ENCODE measurements at places on chromosomes 2 and 18. TPM values are rescaled to one million over a fixed set of nuclear protein-coding genes. Genes with fewer than 3 reads are reported as not detected.

The TUBB6 gene
- 56.5 TPM for total RNA-seq

The FZD7 gene
- total RNA-seq = 68.6 TPM

The PAIP2B gene
- total RNA-seq = 21.5 TPM

The ADCYAP1 gene
- total RNA-seq = 1.2 TPM

The GKN2 gene
- not detected for total RNA-seq

The ANKRD30BL gene
- not detected for total RNA-seq

The OSBPL6 gene
- total RNA-seq = 6.9 TPM

The PDIA6 gene
- total RNA-seq = 281 TPM

The TCF7L1 gene
- total RNA-seq = 27.4 TPM

The ASB18 gene
- not detected for total RNA-seq

The CFAP210 gene
- total RNA-seq = 1.4 TPM

The SLC4A5 gene
- 6.4 TPM for total RNA-seq

The SLC4A3 gene
- 8.0 TPM for total RNA-seq

DNA sequence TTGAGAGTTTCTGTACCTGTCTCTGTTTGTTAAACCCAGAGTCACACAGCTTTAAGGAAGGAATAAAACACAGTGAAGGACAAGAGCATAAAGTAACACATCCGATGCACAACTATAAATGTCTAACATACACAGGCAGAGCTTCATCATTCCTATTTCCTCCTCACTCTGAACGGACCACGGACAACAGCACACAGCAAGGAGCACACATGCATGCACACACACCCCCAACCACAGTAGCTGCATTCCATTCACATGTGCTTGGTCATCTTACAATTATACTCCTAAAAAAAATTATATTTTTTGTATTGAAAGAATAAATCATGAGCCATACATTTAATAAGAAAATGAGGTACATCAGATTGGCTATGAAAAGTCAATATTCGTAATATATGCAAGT is 58.3 kb downstream of the ID2 start:
- no peak overlapping the region for H3K4me3 ChIP-seq
- H3K4me1 ChIP-seq = no peaks in the 10 kb centered on the region
- H3K27ac ChIP-seq = no peak overlapping the region
- peaks cover 23% of the 10 kb centered on the region for H3K36me3 ChIP-seq
- no peaks in the 10 kb centered on the region for H3K27me3 ChIP-seq
- DNase-seq = no peak

- DNase-seq = no peak
- no peaks in the 10 kb centered on the region for H3K4me1 ChIP-seq
- H3K4me3 ChIP-seq = no peak overlapping the region
- no peak overlapping the region for H3K27ac ChIP-seq
- H3K27me3 ChIP-seq = no peaks in the 10 kb centered on the region
- H3K36me3 ChIP-seq = peaks cover 58% of the 10 kb centered on the region
Observed at GRCh38 chr2:238080518-238080917, 19.6 kb upstream of the ESPNL start.

- DNase-seq = no peak
- H3K27ac ChIP-seq = no peak overlapping the region
- H3K27me3 ChIP-seq = peaks cover 11% of the 10 kb centered on the region
- H3K4me1 ChIP-seq = no peaks in the 10 kb centered on the region
- no peaks in the 10 kb centered on the region for H3K36me3 ChIP-seq
Observed at GRCh38 chr2:237920673-237921072, 46.1 kb upstream of the UBE2F start.

GRCh38 chr18:70221156-70221914 is 15.8 kb upstream of the RTTN start:
- no peaks in the 10 kb centered on the region for H3K36me3 ChIP-seq
- no peaks in the 10 kb centered on the region for H3K4me1 ChIP-seq
- no peak overlapping the region for H3K27ac ChIP-seq
- no peak overlapping the region for H3K4me3 ChIP-seq
- DNase-seq = no peak
- peaks cover 37% of the 10 kb centered on the region for H3K27me3 ChIP-seq

DNA sequence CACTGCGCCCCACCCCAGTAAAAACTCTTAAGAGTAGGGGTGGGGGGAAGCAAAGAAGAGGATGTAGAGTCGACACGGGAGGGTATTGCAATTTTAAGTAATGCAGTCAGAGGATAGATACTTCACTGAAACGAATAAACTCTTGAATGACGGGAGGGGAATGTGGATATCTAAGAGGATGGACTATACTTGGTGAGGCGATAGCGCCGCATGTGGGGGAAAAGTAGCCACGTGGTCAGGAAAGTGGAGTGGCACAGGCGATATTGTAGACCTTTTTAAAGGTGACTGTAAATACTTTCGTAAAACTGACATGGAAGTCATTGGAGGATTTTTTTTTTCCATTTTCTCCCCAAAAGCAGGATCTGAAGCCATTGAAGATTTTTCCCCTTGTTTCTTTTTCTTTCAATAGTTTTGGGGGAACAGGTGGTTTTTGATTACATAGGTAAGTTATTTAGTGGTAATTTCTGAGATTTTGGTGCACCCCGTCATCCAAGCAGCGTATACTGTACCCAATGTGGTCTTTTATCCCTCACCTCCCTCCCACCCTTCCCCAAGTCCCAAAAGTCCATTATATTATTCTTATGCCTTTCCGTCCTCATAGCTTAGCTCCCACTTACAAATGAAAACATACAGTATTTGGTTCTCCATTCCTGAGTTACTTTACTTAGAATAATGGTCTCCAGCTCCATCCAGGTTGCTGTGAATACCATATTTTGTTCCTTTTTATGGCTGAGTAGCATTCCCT is 13.8 kb downstream of the CLK1 start:
- H3K4me3 ChIP-seq = no peak overlapping the region
- DNase-seq = no peak
- H3K4me1 ChIP-seq = no peaks in the 10 kb centered on the region
- H3K27ac ChIP-seq = peak overlapping the region; percentile 25
- peaks cover 32% of the 10 kb centered on the region for H3K36me3 ChIP-seq

DNA sequence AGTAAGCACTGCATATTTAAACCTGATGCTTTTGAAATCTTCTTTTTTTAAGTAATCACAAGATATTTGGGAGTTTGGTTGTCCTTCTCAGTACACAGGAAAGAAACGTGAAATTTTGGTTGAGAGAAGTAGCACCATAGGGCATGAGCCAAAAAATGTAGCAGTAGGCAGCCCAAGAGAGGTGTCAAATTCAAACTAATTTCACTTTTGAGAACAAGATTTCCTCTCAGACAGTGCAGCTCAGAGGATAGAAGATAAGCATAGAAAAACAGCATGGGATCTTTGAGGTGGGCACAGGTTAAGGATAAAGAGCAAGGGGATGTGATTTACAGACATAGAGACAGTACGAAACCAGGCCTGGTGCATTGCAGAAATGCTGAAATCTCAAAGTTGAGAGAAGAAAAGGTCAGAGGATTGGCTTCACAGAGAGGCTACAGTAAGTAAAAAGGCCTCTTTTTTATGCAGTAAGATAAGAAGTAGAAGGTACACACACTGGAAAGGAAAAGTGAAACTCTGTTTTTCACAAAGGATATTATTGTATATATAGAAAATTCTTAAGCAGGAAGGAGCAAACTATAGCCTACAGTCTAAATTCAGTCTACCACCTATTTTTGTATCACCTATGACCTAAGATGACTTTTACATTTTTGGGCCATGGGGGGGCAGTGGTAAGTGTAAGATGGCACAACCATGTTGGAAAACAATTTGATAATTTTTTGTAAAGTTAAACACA is 89.8 kb downstream of the PKP4 start:
- DNase-seq = no peak
- no peak overlapping the region for H3K27ac ChIP-seq
- no peak overlapping the region for H3K4me3 ChIP-seq
- peaks cover 26% of the 10 kb centered on the region for H3K36me3 ChIP-seq

DNA sequence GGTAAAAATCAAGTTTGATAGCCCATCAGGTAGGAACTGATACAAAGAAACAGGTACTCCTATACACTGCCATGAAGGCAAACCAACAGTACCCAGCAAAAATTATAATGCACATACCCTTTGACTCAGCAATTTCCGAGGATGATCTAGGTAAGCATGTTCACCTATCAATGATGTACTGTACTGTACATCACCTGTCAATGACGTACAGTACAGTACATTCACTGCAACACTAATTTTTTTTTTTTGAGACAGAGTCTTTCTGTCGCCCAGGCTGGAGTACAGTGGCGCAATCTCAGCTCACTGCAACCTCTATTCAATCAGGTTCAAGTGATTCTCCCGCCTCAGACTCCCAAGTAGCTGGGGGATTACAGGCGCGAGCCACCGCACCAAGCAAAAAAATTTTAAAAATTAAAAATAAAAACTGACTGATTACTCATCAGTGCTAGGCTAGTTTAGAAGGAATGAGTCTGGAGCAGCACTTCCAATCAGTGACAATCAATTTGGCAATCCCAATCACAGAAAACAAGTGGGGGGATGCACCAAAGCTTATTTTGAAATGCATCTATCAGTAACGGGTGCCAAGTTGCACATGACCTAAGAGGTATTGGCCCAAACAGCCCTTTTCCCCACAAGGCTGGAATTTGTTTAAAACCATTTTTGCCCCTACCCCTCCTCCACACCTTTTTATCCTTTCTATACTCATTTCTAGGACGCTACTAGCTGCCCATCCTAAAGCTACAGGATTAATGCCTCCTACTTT is 8.2 kb downstream of the SRSF7 start:
- H3K4me3 ChIP-seq = no peak overlapping the region
- H3K27ac ChIP-seq = no peak overlapping the region
- peaks cover 66% of the 10 kb centered on the region for H3K36me3 ChIP-seq
- H3K27me3 ChIP-seq = no peaks in the 10 kb centered on the region
- DNase-seq = no peak
- H3K4me1 ChIP-seq = peaks cover 22% of the 10 kb centered on the region

DNA sequence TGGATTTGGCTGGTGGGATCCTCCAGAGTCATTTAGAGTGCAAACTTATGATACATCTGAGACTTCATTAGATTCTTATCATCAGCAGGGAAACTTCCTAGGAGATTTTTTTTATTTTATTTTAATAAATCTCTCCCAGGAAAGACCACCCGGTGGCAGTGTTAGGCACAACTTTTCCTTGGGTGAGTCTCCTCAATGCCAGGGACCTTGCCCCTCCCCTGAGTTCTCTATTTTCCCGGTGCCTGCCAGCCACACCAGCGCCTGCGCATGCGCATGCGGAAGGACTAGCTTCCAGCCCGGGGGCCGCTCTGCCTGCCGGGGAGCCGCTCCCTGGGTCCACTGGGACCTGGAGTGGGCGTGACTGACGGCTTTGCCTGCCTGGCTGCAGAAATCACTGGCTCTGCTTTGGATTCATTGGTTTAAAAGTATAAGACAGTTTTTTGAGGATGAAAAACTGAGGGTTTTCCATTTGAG is 86.6 kb downstream of the TMEM182 start:
- no peaks in the 10 kb centered on the region for H3K27me3 ChIP-seq
- H3K36me3 ChIP-seq = peaks cover 4% of the 10 kb centered on the region
- peak; percentile 76 for DNase-seq
- H3K27ac ChIP-seq = no peak overlapping the region

- no peak overlapping the region for H3K27ac ChIP-seq
- no peak for DNase-seq
- H3K36me3 ChIP-seq = no peaks in the 10 kb centered on the region
- no peaks in the 10 kb centered on the region for H3K27me3 ChIP-seq
- H3K4me1 ChIP-seq = no peaks in the 10 kb centered on the region
- no peak overlapping the region for H3K4me3 ChIP-seq
Observed at GRCh38 chr18:29430416-29430815, 1253.5 kb upstream of the CDH2 start.

DNA sequence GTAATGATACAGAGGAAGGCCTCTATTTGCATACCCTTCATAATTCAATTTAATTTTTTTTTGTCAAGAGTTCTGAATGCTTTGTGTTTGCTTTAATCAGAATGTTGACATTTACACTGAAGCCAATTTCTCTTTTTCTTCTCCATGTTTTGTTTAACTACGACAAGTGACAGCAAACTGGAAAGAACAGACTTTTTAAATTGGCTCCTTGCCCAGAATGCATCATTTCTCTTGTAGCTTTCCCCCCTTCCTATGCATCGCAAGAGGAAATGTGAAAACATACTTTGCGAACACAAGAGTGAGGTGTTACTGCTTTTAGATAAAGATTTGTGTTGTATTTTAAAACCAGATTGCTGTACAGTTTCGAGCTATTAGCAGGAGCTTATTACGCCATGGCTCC is 955.2 kb upstream of the CELF4 start:
- peak overlapping the region; percentile 50 for H3K4me3 ChIP-seq
- H3K27me3 ChIP-seq = no peaks in the 10 kb centered on the region
- peaks cover 26% of the 10 kb centered on the region for H3K4me1 ChIP-seq
- no peak for DNase-seq

- H3K36me3 ChIP-seq = no peaks in the 10 kb centered on the region
- peaks cover 4% of the 10 kb centered on the region for H3K27me3 ChIP-seq
- H3K4me3 ChIP-seq = no peak overlapping the region
- no peak for DNase-seq
Observed at GRCh38 chr2:156890529-156891148, 366.9 kb upstream of the GALNT5 start.

DNA sequence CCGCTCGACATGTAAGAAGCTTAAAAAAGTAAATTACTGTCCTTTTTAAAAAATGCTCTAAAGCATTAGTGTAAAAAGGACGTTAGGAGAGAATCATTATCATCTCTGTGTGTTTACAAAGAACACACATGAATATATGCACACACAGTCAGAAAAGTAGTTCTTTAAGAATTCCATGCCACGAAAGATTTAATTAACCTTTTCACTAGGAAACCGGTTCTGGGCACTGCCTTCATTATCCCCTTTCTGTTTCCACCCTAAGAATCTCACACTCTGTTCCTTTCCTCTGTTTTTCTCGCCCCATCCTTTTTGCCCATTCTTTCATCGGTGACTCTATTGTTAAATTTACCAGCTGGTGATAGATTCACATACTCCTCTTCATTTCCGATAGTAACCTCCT is 338.6 kb downstream of the DCC start:
- no peak overlapping the region for H3K4me3 ChIP-seq
- no peaks in the 10 kb centered on the region for H3K27me3 ChIP-seq
- peaks cover 32% of the 10 kb centered on the region for H3K4me1 ChIP-seq
- H3K36me3 ChIP-seq = no peaks in the 10 kb centered on the region
- DNase-seq = no peak

DNA sequence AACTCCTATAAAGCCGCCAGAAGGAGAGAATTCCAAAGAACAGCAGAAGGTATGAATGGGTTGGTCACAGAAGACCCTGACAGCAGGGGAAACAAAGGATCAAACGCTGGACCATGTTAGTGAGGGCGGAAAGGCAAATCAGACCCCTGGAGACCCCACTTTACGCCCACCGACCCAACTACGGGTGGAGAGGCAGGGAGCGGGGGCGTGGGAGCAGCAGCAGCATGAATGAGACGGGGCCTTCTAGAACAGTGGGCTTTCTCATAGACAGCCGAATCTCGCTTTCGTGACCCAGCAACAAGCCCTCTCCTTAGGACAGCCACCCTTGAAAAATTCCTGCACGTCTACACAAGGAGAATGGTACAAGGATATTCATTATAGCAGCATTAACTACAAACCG is 191.0 kb downstream of the HDAC4 start:
- H3K4me3 ChIP-seq = no peak overlapping the region
- peaks cover 44% of the 10 kb centered on the region for H3K4me1 ChIP-seq
- no peaks in the 10 kb centered on the region for H3K27me3 ChIP-seq
- no peak for DNase-seq
- H3K36me3 ChIP-seq = no peaks in the 10 kb centered on the region
- H3K27ac ChIP-seq = no peak overlapping the region

GRCh38 chr2:148967578-148967977 is 70.9 kb upstream of the LYPD6B start:
- H3K27me3 ChIP-seq = no peaks in the 10 kb centered on the region
- H3K27ac ChIP-seq = no peak overlapping the region
- H3K36me3 ChIP-seq = peaks cover 9% of the 10 kb centered on the region
- DNase-seq = no peak
- H3K4me1 ChIP-seq = peaks cover 48% of the 10 kb centered on the region
- no peak overlapping the region for H3K4me3 ChIP-seq

- no peak for DNase-seq
- no peak overlapping the region for H3K27ac ChIP-seq
- H3K4me3 ChIP-seq = no peak overlapping the region
- H3K4me1 ChIP-seq = peaks cover 11% of the 10 kb centered on the region
Observed at GRCh38 chr2:71637736-71638135, 184.4 kb downstream of the DYSF start.

Data from type B pancreatic cell (in vitro differentiated cells).